NAMALWA (cell line): ENCODE measurements at places on chromosomes 2 and 18.

DNA sequence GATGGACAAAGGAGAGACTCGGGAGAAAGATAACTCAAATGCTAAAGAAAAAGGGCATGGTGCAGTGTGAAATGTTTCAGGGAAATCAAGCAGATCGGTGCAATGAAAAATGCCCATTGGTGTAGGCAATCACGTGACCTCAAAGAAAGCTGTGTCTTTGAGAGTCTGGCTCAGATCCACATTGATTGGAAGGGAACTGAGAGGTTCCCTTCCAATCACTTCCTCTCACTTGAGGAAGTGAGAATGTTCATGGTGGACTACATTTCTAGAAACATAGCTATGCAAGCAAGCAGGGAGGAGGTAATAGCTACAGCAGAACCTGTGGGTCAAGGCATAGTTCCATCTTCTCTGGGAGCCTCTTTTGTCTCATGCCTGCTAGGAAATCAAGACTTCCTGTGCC, 187.4 kb downstream of the LPIN1 start:
- peak; percentile 15 for DNase-seq

- DNase-seq, result no peak
Measured at GRCh38 chr18:67484458-67484857, 32.1 kb downstream of the DSEL start.

GRCh38 chr2:120461092-120461491, 115.2 kb downstream of the INHBB start:
- no peak for DNase-seq

DNA sequence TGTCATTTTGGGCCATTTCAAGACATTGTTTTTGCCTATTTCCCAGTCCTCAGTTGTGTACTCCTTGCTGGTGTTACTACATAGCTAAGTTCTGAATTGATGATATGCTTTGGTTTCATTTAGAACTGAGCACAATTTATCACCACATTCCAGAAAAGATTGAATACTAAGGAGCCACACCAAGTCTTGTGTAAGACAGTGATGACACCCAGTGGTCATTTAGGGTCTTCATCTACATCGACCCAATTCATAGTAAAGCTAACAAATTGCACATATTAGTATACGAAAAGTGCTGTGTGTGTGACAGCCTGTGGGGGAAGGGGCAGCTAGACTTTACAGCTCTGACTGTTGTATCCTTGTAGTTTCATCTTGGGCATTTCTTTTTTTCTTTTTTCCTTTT, 10.9 kb upstream of the DLX2 start:
- peak; percentile 62 for DNase-seq

GRCh38 chr2:37412231-37412630, 67.8 kb downstream of the QPCT start:
- no peak for DNase-seq

- no peak for DNase-seq
Measured at GRCh38 chr2:138335036-138335435, 166.5 kb upstream of the SPOPL start.

DNA sequence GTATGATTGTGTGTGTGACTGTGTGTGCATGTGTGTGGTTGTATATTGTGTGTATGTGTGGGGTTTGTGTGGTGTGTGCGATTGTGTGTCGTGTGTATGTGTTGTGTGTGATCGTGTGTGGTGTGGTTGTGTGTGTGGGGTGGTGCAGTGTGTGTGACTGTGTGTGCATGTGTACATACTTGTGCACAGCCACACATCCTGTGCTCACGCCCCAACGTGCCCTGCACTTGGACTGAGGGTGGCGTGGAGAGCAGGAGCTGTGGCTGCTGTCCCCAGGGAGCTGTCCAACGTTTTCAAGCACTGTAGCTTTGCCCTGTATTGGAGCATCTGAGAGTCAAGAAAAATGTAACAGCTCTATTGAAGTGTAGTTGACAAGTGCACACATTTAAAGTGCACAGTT, 243.2 kb upstream of the HDAC4 start:
- peak; percentile 41 for DNase-seq

DNA sequence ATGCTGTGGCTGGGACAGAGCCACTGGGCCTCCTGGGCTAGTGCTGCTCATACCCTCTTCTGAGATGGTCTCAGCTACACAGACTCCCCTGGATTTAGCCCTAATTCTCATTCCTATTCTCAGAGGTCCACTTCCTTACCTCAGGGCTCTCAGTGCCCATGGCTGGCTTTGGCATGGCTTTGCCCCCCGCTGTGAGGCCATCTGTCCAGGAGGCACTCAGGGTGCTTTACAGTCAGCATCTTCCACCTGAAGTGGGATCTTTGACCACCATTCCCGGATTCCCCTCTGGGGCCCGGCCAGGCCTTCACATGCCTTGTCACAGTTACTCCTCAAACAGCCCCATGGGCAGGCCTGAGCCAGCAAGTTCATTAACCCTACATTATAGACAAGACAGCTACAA, 161.8 kb downstream of the CELF4 start:
- no peak for DNase-seq

DNA sequence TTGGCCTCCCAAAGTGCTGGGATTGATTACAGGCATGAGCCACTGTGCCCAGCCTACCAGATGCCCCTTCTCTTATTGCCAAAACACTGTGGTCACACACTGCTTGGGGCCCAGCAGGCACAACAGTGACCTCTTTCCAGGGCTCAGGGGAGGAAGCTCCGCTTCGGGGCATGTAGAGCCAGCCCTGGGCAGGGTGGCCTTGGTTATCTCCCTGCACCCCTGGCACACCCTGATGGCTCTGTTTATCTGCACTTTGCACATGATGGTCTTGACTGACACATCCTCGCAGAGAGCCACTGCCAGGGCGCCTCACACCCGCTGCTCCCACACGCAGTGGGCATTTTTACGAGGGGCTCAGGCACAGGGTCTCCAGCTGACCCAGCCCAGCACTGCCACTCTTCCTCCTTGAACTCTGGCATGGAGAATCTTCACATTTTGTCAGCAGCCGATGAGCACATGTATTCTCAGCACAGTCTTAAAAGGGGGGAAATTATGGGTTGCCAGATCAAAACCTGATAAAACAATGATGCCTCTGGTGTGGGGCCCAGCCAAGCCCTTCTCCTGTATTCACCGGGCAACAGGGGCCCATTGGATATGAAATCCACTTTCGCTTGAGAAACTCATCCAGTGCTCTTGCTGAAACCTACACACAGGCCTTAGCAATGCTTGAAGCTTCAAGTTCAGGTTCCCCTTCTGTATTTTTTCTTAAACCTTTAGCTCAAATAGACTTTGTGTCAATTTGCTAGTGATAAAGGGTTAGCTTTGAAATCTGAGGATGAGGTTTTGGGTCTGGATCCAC, 5.9 kb downstream of the GYPC start:
- no peak for DNase-seq

GRCh38 chr18:58221060-58221725, 177.2 kb downstream of the NEDD4L start:
- no peak for DNase-seq

DNA sequence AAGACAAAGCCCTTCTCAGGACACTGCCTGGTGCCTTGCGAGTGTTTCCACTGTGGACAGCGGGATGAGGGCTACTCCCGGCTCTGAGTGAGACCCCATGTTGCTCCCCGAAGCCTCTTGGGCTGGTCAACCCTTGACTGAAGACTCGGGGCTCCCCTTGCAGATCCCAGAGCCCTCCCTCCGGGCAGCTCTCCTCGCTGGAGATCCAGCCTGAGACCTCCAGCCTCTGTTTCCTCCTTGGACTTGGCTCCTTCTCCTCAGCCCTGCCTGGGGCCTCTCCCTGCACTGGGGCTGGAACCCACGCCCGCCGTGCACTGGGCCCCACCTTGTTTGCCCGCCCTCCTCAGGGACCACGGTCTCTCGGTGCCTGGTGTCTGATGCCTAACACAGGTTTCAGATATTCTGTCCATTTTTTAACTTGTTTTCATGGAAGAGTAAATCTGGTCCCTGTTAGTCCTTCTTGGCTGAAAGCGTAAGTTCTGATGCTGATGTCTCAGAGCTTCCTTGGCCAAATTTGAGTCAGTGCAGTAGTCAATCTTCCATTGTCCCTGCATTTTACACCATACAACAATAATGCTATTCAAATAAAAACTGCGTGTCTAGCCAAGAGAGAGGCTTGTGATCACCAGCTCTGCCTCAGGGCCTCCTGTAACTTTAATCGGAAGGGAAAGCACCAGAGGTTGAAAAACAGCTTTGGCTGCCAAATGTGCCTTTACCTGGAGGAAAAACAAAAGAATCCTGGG, 139.3 kb upstream of the CTDP1 start:
- DNase-seq, result no peak

DNA sequence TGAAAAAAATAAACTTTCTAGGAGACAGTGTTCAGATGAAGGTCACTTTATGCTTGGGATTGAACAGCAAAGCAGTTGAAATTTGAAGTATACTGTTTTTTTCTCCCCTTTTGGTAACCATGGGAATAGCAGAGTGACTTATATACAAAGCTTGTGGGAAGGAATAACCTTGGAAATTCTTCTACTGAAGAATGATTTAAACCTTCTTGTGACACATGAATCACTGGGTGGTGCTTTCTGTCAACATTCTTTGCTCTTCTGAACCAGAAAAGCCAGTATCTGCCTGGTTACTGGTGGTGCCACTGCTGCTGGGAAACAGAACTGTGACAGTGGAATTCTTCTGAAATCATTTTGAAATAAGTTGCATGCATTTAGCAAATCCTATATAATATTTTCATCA, 39.4 kb upstream of the RND3 start:
- DNase-seq, result no peak

- DNase-seq, result no peak
Measured at GRCh38 chr2:143469323-143469722, 340.1 kb downstream of the ARHGAP15 start.

DNA sequence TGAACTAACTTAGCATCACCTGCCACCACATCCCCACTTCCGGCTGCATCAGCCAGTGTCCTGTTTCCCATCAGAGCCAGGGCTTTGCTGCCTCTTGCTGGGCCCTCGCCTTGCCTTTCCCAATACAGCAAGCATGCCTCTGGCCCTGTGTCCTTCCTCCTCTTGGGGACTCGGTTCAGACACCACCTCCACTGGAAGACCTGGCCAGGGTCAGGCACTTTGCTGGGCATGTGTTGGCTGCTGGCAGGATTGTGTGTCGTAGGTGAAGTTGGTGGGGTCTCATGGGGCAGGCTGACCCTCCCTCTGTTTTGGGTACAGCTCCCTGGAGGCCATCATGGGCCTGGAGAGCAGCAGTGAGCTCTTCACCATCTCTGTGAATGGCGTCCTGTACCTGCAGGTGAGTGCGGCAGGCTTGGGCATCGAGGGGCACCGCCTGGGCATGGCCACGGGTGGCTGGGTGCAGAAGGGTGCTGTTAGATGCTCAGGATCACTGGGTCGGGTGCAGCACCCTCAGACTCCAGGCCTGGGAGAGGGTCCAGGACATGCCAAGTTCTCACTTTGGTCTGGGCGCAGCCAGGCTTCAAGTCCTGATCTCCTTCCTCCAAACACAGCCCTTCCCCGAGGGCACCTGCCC, 6.6 kb downstream of the ERFE start:
- no peak for DNase-seq

DNA sequence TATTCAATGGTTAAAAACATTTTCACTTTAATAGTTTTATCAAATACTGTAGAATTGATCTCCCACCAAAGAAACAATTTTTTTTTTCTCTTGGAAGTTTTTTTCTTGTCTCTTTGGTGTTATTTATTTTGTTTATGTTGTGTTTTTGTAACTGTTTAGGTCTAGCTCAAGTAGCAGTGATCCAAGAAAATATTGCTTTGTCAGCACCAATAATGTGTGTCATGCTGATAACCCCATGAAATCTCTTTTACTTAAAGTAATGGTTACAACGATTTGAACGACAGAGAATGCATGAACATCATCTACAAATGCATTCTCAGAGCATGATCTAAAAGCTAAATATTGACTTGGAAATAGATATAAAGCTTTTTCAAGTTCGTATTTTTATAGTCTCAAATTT, 122.9 kb downstream of the DOK6 start:
- no peak for DNase-seq

GRCh38 chr2:170362871-170363631, 185.1 kb downstream of the MYO3B start:
- DNase-seq, result peak; percentile 37

DNA sequence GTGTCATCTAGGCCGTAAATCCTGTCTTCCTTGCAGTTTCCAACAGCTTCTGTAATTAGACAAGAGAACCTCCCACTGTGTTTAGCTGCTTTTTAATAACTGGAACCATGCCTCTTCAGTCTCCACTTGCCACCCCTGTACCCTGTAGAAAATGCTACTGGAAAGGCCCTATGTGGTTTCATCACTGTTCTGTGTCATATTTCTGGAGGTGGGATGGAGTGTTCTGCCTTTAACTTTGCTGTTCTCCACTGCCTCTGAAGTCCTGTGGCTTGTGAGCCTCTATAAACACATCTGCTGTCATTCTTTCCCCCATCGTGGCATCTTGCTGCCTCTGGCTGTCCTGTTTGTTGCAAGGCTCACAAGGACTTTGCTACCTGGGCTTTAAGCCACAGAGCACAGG, 17.9 kb downstream of the MGAT5 start:
- no peak for DNase-seq

- DNase-seq, result no peak
Measured at GRCh38 chr2:43107679-43108078, 118.7 kb downstream of the ZFP36L2 start.

DNA sequence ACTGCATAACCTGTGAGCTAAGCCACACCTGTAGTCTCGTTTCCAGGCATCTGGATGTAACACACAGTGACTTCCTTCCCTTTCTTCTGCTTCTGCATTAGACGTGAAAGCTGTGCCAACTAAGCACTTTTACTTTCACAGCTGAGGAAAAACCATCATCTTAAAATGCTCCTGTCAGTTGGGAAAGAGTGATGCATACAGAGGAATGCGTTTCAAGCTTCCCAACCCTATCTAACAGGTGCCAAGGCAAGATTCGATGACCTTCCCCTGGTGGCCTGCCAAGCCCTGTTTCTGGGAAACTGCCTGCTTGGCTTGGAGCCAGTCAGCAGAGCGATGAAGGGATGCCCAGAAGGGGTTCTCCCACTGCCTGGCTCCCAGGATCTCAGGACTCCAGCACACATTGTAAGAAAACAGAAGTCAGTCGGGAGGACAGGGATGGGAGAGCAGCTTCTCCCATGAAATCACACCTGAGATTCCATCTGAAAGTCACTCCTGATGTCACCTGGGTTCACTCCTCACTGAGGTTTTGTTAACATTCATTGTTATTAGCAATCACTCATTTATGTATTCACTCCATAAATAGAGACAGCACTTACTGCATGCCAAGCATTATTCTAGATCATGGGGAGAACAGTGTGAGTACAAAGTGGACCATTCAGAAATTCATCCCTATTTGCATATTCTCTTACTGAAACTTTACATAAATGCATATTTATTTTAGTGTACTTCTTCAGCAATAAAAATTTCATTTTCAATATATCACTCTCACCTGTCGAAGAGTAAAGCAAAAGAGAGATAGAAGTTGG, 64.1 kb downstream of the DTNA start:
- DNase-seq, result no peak

DNA sequence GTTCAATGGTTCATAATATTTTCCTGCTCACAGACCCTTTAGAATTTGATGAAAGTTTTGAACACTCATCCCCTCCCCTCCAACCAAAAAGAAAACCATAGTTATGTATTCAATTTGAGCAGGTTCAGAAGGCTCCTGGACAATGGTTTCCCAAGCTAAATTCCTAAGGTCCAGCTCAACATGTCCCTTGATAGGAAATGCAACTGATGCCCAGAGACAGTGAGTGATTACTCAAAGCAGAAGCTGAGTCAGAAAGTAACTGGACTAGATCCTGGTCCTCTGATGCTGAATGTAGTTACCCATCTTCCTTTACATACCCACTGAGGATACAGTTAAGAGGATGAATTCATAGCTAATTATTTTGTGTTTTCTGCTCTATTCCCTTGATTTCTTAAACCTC, 218.9 kb upstream of the NCKAP5 start:
- no peak for DNase-seq
